ENCODE measurements at places on chromosomes 4 and X. TPM values are rescaled to one million over a fixed set of nuclear protein-coding genes. Genes with fewer than 3 reads are reported as not detected.
A peak's percentile ranks its signal among the peaks of the same experiment; 100 is the strongest.

GRCh38 chr4:89674876-89675459 is 162.0 kb downstream of the SNCA start:
- DNase-seq: no peak

GRCh38 chr4:62208921-62209320 is 1008.8 kb downstream of the ADGRL3 start:
- DNase-seq: no peak

DNA sequence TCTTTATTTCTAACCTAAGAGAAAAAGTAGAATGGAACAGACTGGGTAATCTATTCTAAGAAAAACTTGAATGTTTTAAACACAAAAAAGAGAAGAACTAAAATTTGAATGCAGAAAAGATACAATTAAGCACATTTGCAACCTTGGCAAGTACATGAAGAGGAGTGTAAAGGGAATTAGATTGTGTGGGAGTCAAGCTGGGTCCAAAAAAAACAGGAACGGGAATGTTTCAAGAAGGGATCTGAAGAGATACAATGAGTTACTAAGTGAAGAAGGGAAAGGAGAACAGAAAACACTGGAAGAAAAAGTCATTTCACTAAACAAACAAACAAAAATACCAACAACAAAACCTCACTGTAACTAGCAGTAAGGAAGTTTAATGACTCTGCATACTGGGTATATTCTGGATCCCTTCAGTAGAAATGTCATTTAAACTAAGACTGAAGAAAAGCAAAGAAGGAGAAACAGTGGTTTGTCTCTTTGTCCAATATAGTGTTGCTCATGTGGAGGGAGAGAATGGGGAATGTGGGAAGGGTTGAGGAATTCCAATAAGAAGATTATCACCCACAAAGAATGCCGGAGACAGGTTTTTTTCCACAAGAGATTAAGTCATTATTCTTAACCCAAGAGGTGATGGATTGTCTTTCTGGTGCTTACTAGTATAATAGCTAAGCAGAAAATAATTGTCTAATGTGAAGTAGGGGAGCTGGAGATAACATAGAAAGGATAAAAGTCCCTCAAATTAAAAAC is 50.4 kb upstream of the PTPN13 start:
- no peak for DNase-seq

DNA sequence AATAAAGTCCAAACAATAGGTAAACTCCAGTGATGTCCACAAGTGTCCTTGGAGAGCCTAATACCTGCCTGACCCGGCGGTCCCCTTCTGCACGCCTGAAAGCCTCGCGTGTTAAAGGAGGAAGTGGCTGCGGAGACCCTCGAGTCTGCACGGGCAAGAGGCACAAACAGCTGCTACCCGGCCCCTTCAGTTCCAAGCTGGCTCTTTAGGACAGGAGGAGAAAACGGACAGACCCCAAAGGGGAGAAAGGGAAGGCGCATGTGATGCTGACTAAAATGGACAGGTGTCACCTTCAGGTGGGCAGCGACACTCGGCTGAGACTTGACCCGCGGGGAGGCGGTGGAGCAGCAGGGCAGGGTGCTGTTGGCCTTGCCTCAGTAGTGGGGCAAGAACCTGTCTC is 102.7 kb upstream of the TENM3 start:
- no peak for DNase-seq

- peak; percentile 73 for DNase-seq
Measured at GRCh38 chrX:110086162-110086915, 83.4 kb downstream of the TMEM164 start.

- DNase-seq: peak; percentile 77
Measured at GRCh38 chr4:154164931-154165839, 326.4 kb downstream of the DCHS2 start.

DNA sequence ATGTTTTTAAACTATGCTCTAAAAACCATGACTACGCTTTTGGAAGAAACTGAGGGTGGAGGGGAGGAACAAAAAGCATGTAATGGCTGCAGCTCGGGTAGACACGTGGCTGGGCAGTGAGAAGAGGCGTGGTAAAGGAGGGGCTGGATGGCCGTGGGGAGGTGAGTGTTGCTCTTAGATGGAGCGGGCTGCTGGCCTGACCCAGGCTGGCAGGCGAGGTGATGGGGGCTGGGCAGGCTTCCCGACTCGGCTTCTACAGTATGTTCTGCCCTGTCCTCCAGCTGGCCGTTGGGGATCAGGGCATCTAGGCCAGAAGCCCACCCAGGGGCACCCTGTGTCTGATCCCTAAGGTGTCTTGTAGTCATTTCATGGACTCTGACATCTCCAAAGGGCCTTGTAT is 60.7 kb downstream of the EFHC2 start:
- DNase-seq: no peak

GRCh38 chrX:154064637-154065435 is 32.7 kb downstream of the MECP2 start:
- no peak for DNase-seq

DNA sequence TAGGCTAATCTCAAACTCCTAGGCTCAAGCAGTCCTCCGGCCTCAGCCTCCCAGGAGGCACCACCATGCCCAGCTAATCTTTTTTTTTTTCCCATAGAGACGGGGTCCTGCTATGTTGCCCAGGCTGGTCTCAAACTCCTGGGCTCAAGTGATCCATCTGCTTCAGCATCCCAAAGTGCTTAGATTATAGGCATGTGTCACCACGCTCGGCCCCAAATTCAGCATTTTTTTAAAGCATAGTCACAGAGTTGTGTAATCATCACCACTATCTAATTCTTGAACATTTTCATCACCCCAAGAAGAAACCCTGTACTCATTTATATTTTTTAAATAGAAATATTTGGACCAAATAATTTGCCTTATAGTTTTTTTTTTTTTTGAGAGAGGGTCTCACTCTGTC is 10.3 kb downstream of the CENPI start:
- DNase-seq: peak; percentile 77

DNA sequence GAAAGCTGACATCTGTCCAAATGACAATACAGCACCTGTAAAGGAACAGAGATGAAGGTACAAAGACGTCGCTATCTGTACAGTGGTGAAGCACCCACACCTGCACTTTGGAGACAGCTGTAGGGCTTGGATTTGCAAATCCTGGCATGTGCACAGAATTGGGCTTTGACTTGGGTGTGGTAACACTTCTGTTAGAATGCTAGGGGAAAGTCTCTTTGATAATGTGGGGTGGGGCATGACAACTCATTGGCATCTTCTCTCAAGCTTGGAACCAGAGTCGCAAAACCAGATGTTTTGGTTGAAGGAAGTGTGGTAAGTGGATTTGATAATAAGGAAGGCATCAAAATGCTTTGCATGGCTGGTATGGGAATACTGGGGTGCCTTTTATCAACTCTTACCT is 55.5 kb downstream of the VCX3B start:
- no peak for DNase-seq

- DNase-seq: peak; percentile 76
Measured at GRCh38 chrX:28910487-28910886, 323.2 kb downstream of the IL1RAPL1 start.

DNA sequence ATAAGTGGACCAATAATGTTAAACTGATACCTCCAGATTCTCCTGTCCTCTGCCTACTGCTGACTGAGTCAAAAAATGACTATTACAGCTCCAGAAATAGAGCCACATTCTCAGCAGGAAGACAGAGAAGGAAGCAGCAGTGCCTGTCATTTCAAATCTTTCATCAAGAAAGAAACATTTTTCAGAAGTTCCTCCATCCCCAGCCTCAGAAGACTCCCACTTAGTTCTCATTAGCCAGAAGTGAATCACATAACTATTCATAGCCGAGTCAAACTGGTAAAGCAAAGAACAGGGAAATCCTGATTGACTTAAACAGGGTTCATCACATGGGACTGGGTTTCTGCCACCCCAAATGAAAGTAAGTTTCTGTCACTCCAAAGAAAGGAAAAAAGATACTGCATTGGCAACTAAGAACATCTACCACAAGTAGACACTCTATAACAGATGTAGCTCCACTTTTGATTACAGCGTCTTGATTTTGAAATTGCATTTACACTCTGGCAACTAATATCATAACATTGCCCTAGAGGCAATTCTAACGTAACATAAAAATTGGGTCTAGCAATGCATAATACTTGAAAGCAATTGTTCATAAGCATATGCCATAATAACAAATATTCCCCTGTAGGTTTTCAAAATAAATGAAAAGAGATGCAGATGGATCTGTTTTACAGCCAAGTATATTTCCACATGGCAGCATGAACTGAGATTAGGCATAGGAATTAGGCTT is 599.8 kb downstream of the GALNTL6 start:
- DNase-seq: no peak

- DNase-seq: peak; percentile 55
Measured at GRCh38 chr4:86043755-86044592, 315.9 kb downstream of the MAPK10 start.

- DNase-seq: no peak
Measured at GRCh38 chr4:14165222-14165920, 537.8 kb upstream of the BOD1L1 start.

- no peak for DNase-seq
Measured at GRCh38 chr4:104022226-104022625, 302.4 kb upstream of the TACR3 start.

DNA sequence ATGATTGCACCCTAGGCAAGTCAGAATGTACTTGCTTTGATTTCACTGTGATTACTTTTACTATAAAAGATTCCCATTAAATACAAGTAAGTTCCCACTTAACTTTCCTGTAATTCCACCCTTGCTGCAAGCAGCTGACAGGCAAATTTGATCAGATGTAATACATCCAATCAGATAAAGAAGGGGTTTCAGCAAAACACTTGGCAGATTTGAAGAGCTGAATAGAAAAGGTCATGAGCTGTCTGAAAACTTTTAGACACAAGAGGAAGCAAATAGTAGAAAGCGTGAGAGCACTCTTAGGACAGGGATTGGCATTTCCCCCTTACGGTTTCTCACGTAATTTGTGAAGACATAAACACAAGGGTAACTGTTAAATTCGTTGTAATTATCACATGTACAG is 22.8 kb downstream of the HSD17B13 start:
- no peak for DNase-seq

PRPS1 gene
- total RNA-seq: 162 TPM

POU4F2 gene
- not detected for total RNA-seq

CXCL3 gene
- total RNA-seq: not detected

FOXR2 gene
- total RNA-seq: not detected

ASB12 gene
- not detected for total RNA-seq

F11 gene
- not detected for total RNA-seq

PARM1 gene
- under 0.01 TPM for total RNA-seq

Measured in IMR-90 (cell line).